ENCODE measurements at places on chromosomes 16 and 17.

DNA sequence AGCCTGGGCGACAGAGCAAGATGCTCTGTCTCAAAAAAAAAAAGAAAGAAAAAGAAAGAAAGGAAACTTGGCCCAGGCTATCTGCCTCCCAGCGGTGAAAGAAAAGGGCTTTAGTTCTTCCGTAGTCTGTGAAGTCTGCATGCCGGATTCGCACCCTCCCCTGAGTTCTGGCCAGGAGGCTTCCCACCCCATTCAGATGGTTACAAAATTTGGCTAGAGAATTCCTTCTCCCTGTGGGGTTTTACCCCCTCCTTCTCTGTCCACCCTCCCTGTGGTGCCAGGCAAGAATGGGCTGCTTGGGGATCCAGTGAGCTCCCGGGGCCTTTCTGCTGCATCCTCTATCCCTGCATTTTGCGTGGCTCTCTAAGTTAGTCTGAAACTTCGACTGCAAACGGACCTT lies 37.8 kb downstream of the PAFAH1B1 start:
- no peak for DNase-seq

GRCh38 chr16:12377497-12377896 lies 401.0 kb downstream of the SNX29 start:
- no peak for DNase-seq

DNA sequence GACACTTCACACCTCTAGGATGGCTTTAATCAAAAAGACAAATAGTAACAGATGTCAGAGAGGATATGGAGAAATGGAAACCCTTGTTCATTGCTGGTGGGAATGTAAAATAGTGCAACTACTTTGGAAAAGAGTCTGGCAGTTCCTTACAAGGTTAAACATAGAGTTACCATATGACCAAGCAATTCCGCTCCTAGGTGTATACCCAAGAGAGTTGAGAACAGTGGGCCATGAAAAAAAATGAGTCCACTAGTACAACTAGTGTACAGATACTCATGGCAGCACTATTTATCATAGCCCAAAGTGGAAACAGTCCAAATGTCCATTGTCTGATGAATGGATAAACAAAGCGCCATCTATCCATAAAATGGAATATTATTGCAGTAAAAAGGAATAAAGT lies 39.1 kb downstream of the OR1D5 start:
- DNase-seq, result no peak

DNA sequence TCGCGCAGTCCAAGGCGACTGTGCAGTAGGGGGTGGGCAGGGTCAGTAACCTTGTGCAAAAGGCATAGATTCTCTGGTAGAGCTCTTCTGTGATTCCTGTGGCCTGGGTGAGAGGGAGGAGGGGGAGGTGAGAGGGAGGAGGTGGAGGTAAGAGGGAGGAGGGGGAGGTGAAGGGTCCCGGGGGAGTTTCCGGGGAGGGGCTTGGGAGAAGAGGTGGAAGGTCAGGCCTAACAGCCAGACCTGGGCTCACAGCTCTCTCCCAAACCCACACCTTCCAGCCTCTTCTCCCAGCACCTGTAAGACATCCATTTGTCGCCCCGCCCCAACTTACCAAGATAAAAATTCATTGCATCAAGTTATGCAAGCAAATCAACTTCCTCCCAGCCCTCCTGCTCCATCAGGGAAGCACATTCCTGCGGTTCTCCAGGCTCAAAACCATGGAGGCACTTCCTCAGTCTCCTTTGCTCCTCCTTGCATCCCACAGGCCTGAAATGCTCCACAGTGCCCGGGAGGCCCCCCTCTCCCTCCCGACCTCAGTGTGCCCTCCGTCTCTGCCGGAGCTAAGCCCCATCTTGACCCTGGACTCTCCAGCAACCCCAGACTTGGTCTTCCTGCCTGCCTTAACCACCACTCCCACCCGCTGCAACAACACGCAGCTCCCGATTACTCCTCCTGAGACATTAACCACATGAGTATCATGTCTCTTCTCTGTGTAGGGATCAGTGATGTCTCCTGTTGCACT lies 30.5 kb downstream of the PIK3R6 start:
- no peak for DNase-seq

- peak; percentile 70 for DNase-seq
Measured at GRCh38 chr17:78250891-78251772, 19.7 kb downstream of the TMEM235 start.

GRCh38 chr16:83390759-83391158 lies 417.0 kb upstream of the HSBP1 start:
- peak; percentile 43 for DNase-seq
